ENCODE measurements at places on chromosomes 6 and 20. TPM values are rescaled to one million over a fixed set of nuclear protein-coding genes. Genes with fewer than 3 reads are reported as not detected.
A peak's percentile ranks its signal among the peaks of the same experiment; 100 is the strongest.

DNA sequence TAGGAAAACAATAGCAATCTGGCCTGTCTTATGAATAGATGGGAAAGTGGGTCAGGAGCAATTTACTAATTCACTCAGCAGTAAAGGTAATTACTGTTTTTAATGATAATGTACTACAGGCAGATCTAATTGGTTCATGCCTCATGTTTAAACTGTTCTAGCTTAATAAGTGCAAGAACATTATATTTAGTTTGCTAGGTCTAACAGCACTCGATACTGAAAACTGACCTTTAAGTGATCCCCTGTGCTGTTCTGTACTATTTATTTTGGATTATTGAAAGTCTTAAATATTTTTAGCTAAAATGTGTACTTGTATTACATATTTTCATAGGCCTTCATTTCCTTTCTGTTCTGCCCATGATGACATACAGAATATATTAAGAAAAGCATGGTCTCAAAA is 998.0 kb upstream of the GJE1 start:
- DNase-seq, result no peak

- peak; percentile 19 for DNase-seq
Observed at GRCh38 chr20:52201395-52201794, 9.8 kb upstream of the ZFP64 start.

DNA sequence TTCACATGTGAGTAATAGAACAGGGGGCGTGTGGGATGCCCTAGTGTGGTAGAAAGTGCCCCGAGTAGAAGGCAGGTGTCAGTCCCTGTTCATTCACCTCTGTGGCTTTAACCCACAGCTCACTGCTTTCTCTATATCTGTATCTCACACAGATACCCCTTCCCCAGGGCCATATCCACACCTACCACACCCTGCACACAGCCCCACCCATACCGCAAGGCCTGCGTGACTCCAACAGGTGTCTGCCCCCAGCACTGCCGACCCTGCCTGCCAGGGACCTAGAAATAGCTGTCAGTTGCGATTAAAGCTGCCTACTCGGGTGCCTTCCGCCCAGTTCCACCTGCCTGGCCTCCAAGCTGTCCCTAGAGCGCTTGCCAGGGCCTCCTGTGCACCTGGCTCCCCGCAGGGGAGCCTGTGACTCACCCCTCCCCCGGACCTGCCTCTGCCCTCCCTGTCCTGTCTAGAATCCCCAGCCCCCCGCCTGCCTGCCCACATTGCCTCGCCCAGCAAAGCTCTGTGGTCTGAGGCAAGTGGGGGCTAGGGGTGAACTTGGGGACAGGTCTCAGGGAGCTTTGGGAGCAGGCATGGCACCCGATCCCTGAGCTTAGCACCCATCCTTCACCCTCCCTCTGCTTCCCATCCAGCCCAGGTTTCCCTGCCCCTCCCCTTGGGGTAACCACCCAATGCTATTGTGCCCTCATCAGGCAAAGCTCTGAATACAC is 38.3 kb upstream of the ID1 start:
- DNase-seq, result peak; percentile 28

DNA sequence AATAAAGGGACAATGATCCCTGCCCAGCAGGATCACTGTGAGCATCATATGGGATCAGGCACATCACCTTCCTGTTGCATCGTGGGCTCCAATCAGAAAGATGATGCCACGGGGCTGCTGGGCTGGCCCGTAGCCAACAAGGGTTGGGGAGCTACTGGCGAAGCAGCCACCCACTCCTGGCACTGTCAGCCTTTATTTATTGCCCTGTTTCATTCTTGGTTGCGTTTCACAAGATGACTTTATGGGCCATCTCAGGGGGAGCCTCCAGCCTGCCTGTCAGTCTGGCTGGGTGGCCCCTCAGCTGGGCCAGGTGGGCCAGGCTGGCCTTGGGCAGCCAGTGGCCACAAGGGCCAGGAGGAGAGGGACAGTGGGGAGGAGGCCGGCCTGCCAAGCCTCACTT is 17.3 kb downstream of the VSTM2L start:
- DNase-seq, result no peak

Gene TM9SF4
- 27.3 TPM for total RNA-seq

- DNase-seq, result no peak
Observed at GRCh38 chr6:79670789-79671188, 39.7 kb downstream of the SH3BGRL2 start.

DNA sequence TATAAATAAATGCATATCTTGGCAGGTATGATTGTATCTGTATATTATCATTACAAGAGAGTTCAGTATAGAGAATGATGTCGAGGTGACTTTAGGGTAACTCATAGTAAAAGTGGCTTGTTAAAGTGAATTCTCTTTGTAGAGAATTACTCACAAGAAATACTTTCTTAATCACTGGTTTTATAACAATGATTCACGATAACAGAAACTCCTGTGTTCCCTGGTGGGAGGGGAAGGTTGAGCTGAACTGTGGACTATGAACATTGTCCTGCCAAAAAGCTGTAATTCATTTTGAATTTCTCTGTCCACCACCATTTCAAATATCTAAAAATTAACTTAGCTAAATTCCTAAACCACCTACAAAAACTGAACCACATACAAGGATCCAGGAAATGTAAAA is 7.7 kb downstream of the TPMT start:
- no peak for DNase-seq

DNA sequence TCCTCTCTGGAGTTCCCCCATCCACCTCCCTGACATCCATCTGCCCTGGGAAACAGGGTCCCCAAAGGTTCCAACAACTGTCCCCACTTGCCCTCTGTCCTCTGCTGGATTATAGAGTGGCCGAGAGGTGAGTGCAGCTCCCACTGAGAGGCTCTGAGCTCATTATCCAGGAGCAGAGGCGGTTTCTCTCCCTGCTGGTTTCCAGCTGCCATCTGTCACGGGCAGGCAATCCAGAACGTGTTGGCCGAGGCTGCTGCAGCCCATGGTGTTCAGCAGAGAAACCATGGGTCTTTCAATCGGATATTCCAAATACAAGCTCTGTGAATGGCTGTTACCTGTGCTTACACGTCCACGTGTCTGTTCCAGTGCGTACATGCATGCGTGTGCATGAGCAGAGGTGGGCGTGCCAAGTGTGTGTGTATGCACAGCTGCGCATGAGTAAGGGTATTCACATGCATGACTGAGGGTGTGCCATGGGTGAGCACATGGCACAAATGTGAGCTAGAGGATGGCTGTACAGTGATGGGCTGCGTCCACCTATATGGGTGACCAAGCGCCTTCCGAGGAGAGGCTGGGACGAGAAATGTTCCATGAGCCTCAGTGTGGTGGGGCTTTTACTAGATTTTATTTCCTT is 183.7 kb upstream of the PMEPA1 start:
- DNase-seq, result peak; percentile 36

DNA sequence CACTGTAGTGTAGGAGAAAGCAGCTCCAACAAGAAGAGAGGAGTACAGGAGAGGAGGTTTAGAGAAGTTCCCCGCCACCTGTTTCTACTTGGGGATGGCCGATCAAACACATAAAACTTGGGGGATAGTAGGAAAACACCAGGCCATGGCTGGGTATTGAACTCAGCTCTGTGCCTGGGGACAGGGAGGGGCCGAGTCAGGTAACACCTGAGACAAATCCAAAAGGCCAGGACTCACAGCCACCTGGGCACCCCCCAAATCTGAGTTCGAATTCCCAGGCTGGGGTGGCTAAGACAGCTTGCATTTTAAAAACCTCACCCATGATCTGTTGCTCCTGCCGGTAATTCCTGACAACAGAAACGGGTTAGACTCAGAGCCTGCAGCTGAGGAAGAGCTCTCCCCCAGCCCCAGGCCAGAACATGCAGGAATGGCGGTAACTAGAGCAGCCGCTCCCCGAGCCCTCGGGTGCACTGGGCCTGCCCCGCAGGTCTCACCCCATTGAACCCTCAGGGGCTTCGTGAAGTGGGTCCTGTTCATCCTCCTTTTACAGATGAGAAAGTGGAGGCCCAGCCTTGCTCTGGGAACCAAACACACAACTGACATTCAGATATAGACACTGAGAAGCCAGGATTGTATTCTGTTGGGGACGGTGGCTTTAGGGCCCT is 61.0 kb downstream of the TCP11 start:
- DNase-seq, result no peak

- DNase-seq, result no peak
Observed at GRCh38 chr6:151413372-151414145, 22.2 kb upstream of the ZBTB2 start.

Gene PTPRK
- 46.3 TPM for total RNA-seq

Gene ADGRF4
- total RNA-seq, result 2.6 TPM

Gene CYP39A1
- total RNA-seq, result 13.5 TPM

DNA sequence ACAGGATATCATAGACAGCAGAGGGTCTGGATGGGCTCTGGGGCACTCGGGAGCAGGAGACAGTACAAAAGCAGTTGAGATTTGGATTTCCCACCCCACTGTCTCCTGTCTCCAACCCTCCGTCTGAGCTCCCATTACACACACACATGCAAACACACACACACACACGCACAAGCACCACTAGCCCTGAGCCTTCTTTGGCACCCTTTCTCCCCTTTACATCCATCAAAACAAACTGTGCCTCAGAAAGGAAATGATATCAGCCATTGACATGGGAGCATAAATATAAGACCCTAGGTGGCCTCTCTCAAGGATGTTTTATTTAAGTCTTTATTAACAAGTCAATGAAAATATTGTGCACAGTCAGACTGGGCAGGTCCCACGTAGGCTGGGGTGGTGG is 17.5 kb downstream of the TTBK1 start:
- DNase-seq, result no peak

DNA sequence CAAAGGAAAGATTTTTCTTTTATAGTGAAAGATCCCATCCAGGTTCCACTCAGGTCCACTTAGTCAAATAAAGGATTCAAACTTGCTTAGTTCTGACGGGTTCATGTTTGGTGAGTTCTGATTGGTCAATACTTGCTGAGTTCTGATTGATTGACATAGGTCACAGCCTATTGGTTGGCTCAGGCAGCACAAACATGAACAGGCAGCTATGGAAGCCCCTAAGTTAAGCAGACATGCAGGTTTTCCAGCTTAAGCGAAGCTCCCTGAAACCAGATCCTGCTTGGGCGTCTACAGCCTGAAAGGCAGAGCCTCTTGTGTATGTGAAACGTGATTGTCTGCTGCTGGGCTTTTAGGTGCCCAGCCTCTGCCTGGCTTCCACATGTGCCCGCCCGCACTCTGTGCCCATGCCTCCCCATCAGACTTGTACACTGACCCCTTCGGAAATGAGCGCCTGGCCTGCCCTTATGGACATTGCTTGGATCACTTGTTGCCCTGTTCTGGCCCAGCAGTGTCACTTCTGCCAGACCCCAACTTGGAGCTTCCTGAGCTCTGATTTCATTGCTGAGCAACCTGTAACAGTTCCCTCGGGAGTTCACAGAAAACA is 45.4 kb upstream of the ECI2 start:
- peak; percentile 19 for DNase-seq

GRCh38 chr6:166031275-166031674 is 136.4 kb downstream of the TBXT start:
- no peak for DNase-seq

Gene HCRTR2
- total RNA-seq, result not detected

Gene UNC5CL
- total RNA-seq, result 3.0 TPM

GRCh38 chr6:72911463-72912155 is 289.7 kb downstream of the KCNQ5 start:
- no peak for DNase-seq

DNA sequence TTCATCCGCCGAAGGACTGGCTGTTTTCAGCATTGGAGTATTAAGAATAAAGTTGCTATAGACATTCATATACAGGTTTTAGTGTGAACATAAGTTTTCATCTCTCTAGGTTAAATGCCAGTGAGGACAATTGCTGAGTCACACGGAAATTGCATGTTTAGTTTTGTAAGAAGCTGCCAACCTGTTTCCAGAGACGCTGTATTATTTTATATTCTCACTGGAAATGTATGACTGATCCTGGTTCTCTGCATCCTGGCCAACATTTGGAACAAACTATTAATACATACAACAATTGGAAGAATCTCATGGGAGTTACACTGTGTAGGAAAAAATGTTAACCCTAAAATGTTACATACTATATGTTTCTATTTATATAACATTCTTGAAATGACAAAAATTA is 16.7 kb upstream of the TGM6 start:
- no peak for DNase-seq

Gene SUMO4
- total RNA-seq, result 5.5 TPM

Gene DLL1
- total RNA-seq, result 25.0 TPM

DNA sequence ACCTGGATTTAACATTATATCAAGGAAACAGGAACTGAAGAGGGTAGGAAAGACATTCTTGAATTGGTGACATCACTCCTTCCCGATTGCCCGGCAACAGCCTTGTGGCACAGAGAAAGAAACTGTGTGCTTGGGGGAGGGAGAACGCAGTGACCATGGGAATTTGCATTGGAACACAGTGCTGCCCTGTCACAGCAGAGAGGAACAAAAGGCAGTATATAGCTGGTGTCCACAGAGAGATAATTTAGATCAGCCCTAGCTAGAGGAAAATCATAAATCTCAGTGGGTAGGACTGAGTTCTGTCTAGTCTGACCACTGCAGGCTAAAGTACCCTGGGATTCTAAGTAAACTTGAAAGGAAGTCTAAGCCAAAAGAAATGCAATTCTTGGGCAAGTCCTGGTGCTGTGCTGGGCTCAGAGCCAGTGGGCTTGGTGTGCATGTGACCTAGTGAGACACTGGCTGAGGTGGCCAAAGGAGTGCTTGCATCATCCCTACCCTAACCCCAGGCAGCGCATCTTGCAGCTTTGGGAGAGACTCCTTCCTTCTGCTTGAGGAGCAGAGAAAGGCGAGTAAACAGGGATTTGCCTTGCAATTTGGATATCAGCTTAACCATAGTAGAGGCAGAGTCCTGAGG is 697.6 kb downstream of the HACE1 start:
- DNase-seq, result no peak

GRCh38 chr6:21538186-21538798 is 55.3 kb upstream of the SOX4 start:
- DNase-seq, result peak; percentile 82

Gene SLC22A7
- not detected for total RNA-seq

DNA sequence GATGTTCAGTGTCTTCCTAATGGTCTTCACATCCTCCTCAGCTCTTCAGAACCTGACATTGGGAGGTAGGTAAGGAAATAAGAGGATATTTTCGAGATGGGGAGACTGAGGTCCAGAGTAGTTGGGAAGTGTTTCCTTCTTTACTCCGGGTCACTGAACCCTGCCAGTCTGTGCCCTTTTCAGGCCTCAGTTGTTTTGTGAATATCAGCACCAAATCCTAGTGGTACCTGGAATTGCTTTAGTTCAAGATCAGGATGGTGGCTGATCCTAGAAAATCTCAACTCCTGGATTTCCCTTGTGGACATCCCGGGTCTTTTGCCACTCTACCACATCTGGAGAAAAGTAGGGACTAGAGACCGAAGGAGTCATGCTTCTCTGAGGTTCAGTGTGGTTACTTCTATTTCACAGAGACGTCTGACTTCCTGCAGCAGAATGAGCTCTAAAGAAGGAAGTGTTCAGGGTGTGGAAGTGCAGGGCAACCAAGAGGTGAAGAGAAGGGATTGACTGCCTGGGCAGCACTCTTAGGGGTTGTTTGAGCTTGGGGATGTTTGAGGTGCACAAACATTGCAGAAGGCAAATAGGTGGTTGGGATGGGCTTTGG is 995 bp downstream of the STK4 start:
- DNase-seq, result no peak

- no peak for DNase-seq
Observed at GRCh38 chr6:45364466-45364865, 13.3 kb downstream of the SUPT3H start.

Gene SNX14
- 74.7 TPM for total RNA-seq

Gene SPATS1
- total RNA-seq, result not detected

- no peak for DNase-seq
Observed at GRCh38 chr20:34243377-34243776, 2.2 kb downstream of the ASIP start.
